Activated CD4-positive, alpha-beta T cell treated with anti-CD3 and anti-CD28 coated beads, Interleukin-2, amount 50 U/mL, for 4 hours (primary cell): ENCODE measurements at places on chromosomes 5 and 9.

DNA sequence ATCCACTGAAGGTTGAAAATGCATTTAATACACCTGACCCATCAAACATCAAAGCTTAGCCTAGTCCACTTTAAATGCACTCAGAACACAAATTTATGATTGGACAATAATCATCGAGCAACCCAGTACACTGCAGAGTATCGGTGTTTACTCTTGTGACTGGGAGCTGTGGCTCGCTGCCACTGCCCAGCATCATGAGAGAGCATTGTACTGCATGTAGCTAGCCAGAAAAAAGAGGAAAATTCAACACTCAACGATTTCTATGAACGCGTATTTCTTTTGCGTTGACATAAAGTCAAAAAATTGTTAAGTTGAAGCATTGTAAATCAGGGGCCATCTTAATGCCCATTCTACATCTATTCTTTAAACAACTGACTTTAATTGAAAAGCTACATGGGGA lies 95.1 kb upstream of the CD180 start:
- no peak for DNase-seq

- no peak for DNase-seq
Observed at GRCh38 chr5:130805648-130806047, 359.4 kb downstream of the HINT1 start.

DNA sequence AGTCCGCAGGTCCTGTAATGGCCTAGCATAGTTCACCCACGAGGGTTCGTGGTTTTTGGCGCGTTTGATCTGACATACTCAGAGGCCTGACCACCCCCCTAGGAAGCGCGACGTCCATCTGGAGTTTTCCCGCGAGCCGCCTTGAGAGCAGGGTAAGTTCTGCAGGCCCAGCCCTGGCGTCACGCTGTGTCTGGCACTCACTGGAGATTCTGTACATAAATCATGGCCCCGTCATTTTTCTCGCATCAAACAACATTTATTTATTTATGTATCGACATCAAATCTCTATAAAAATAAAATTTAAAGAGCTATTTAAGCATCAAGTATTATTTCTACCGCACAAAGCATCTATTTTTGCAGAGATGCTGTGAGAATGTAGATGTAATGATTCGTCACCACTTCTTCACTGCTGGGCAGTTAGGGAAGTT lies 437 bp upstream of the TRIM41 start:
- DNase-seq: no peak

GRCh38 chr5:103674739-103675138 lies 112.2 kb upstream of the NUDT12 start:
- DNase-seq: no peak

GRCh38 chr9:106846857-106847256 lies 16.1 kb upstream of the ZNF462 start:
- DNase-seq: no peak

GRCh38 chr5:107092695-107093094 lies 578.0 kb downstream of the EFNA5 start:
- no peak for DNase-seq

DNA sequence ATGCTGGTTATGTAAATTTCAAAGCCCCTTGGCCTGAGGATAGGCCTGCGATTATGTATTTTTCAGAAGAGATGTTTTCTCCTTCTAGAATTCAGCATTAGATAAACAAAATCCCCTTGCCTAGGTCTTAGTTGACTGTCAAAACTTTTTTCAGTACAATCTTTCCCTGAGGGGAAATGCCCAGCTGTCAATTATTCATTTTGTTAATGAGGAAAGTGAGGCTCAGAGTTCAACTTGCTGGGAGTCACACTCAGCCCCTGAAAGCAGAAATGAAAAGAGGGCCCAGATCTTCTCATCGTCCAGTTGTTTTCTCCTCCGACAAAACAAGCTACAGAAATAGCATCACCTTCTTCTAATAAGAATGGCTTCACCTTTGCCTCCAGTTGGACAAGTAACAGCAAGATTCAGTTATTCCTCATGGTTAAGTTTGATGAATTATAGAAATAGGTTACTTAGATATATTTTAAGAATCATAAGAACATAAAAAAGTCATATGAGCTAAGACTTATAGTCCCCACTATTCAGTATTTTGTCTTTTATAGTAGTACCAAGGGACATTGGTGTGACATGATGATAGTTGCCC lies 627.1 kb upstream of the WWC1 start:
- no peak for DNase-seq

DNA sequence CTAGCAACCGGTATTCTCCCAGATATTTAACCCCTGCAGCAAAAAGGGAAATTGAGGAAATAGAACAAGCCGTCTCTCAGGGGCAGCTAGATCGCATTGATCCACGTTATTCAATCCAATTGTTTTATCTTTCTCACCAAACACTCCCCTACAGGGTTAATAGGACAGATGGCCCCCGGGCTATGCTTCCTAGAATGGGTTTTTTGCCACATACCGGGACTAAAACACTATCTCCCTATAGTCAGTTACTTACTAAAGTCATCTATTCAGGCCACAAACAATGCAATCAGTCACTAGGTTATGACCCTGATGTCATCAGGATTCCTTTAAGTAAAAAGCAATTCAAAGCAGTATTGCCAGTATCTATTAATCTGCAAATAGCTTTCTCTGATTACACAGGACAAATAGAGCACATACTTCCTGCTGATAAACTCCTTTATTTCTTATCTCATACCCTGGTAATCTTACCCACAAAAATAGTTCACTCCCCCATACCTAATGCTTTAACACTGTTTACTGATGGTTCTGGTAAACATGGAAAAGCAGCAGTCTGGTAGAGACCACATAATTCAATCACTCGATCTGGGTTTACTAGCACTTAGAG lies 159.0 kb downstream of the CPLANE1 start:
- DNase-seq: no peak

GRCh38 chr9:3646226-3646625 lies 120.4 kb upstream of the RFX3 start:
- no peak for DNase-seq

DNA sequence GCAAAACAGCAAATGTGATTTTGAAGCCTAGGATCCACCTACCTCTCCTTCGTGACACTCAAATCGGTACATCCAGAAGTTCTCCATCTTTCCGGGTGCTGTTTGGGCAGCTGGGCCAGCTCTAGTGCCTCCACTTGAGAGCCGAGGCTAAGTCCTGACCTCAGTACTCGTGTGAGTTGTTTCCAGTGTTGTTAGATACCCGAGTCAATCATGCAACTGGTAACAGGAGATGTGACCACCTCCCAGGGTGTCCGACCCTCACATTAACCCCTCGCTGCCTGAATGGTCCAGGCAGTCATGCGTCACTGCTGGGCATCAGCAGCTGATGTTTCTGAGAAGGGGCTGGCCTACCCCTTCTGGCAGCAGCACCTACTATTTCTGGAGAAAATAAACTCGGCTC lies 170.3 kb downstream of the ENTREP1 start:
- DNase-seq: no peak

DNA sequence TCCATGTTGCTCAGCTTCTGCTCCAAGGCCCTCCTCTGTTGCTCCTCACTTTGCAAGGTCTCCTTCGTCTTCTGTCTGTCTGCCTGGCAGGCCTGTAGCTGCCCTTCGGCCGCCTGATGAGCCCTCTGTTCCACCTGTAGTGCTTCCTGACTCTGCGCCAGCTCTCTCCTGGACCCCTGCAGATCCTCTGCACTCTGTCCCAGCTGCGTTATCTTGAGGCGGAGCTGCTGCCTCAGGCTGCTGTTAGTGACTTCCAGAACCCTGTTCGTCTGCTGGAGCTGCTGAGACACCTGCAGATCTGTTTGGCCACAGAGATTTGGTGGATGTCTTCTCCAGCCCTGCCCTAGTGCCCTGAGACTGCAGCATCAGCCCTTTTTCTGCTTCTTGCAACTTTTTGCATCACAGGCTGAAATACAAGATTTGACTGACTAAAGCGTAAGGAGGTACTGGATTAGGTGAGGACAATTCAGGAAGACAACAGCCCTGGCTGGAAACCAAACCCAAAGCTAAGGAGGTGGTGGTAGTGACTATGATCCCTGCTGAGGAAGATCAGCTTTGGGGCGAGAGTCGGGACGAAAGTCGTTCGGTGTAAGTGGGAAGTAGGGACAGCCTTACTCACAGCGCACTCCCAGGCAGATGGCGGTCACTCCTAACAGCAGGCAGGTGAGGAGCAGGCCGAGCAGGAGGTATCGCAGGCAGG lies 2.1 kb downstream of the CD72 start:
- DNase-seq: no peak

GRCh38 chr9:30628915-30629567 lies 1755.4 kb upstream of the ACO1 start:
- no peak for DNase-seq

- no peak for DNase-seq
Observed at GRCh38 chr5:8870349-8870958, 675.4 kb downstream of the SEMA5A start.

- no peak for DNase-seq
Observed at GRCh38 chr5:136053336-136054141, 24.8 kb downstream of the TGFBI start.

- no peak for DNase-seq
Observed at GRCh38 chr5:126402621-126403555, 20.3 kb upstream of the GRAMD2B start.

DNA sequence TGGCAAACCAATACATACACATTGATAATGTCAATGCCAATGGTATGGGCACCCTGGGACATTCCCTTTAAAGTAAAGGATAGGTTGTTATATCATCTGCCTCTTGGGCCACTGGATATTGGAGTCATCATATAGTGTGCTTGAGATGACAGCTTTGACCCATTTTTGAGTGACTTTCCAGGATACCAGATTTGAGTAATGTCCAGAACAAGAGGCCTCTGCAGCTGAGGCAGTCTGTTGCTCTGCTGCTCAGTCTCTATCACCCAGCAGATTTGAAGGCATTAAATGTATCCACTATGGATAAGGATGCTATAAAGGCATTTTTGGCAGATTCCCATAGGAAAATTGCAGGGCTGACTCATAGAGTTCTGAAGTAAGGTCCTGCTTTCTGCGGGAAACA lies 525.6 kb upstream of the SEMA6A start:
- DNase-seq: no peak
